Kidney tubule cell (primary cell): ENCODE measurements at places on chromosomes 5 and 9.
A peak's percentile ranks its signal among the peaks of the same experiment; 100 is the strongest.

DNA sequence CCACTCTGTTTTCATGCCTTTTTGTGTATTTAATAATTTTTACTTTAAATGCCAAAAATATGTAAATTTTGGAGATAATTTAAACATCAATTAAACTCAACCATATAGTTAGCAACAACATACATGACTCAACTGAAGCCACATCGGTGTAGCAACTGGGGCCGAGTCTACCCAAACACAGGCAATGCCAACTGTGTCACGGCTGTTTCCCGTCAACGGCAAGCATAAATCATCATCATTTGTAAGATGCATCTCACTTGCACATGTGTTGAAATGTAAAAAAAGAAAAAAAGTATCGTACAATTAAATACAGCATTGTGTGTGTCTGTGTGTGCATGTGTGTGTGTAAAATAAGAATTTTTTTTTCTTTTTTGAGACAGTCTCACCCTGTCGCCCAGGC lies 160.1 kb upstream of the TAS2R1 start:
- no peak for DNase-seq

- no peak for DNase-seq
Measured at GRCh38 chr9:28628031-28628430, 1054.8 kb upstream of the C9orf72 start.

GRCh38 chr5:102638316-102638715 lies 116.8 kb upstream of the PAM start:
- DNase-seq: no peak

DNA sequence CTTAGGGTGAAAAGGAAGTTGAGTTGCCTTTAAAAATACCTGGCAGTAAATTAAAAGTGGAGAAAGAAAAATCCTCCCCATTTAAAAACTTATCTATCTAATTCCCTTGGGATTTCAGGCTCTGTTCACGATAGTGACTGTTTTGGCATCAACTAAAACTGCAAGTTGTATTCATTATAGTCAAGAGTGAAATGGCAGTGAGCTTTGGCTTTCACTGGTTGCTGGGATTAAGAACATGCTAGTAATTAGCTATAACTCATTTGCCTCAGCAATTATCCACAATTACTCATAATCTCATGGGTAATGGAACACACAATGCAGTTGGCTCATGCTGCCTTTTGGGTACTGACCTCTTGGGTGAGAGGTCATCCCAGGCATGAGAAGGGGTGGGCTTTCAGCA lies 250.1 kb downstream of the GAS1 start:
- no peak for DNase-seq

DNA sequence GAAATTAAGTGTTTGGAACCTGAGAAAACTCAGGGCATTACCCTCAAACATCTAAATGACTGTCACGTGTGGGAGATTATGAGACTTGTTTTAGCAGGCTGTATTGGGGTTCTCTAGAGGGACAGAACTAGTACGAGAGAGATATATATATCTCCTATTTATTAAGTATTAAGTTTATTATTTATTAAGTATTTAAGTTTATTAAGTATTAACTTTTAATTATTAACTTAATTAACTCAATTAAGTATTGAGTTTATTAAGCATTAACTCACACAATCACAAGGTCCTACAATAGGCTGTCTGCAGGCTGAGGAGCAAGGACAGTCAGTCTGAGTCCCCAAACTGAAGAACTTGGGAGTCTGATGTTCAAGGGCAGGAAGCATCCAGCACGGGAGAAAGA lies 113.8 kb downstream of the MELK start:
- DNase-seq: no peak

- DNase-seq: no peak
Measured at GRCh38 chr5:169250887-169251286, 50.1 kb downstream of the SLIT3 start.

GRCh38 chr5:156595132-156595787 lies 254.8 kb upstream of the PPP1R2B start:
- no peak for DNase-seq

GRCh38 chr5:143019614-143020515 lies 249.7 kb downstream of the ARHGAP26 start:
- no peak for DNase-seq

- no peak for DNase-seq
Measured at GRCh38 chr5:134034326-134034725, 29.6 kb upstream of the VDAC1 start.

GRCh38 chr9:135701067-135701958 lies 672 bp upstream of the KCNT1 start:
- no peak for DNase-seq

- peak; percentile 88 for DNase-seq
Measured at GRCh38 chr9:16726718-16727451, 143.6 kb downstream of the BNC2 start.

DNA sequence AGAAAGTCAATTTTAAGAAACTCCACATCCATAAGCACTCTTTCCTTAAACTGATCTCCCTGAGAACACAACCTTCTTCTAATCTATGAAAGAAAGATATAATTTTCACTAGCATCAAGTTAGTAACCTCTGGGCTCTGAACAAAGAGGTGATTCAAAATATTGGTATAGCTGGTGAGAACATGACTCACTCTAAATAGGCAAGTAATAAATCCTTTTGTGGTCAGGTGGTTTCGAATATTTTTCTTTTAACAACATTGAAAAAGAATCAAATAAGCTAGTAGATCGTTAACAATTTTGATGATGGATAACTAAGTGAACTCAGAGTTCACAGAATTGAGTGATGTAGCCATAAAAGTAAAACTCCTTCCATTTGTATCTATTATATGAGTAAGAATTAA lies 150.6 kb upstream of the IQGAP2 start:
- peak; percentile 88 for DNase-seq

- DNase-seq: no peak
Measured at GRCh38 chr5:19577882-19578281, 410.1 kb downstream of the CDH18 start.

DNA sequence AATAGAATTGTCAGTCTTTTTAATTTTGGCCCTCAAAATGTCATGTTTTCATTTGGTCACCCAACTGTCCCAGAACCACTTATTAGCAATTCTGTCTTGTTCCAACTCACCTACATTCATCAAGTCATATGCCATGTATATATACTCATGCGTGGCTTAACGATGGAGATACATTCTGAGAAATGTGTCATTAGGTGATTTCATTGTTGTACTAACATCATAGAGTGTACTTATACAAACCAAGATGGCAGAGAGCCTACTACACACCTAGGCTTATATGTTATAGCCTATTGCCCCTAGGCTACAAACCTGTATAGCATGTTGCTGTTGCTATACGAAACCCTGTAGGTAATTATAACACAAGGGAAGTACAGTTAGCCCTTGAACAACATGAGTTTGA lies 36.6 kb downstream of the RNF38 start:
- no peak for DNase-seq

DNA sequence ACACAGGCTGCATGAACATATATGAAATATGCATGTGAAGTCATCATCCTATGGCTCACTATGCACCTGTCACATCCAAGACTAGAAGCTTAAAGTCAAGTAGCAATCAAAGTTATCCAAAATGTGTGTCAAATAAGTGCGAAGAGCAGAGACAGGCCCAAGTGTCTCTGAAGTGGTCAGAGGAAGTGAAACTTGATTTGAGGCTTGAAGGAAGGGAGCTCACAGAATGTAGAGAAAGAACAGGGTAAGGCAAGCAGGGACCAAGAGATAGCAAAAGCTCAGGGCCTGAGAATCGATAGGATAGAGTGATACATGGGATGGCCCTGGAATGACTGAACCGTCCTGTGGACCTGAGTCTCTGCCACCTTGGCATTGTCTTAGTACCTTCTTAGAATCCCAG lies 274.3 kb upstream of the TRPC7 start:
- DNase-seq: no peak

DNA sequence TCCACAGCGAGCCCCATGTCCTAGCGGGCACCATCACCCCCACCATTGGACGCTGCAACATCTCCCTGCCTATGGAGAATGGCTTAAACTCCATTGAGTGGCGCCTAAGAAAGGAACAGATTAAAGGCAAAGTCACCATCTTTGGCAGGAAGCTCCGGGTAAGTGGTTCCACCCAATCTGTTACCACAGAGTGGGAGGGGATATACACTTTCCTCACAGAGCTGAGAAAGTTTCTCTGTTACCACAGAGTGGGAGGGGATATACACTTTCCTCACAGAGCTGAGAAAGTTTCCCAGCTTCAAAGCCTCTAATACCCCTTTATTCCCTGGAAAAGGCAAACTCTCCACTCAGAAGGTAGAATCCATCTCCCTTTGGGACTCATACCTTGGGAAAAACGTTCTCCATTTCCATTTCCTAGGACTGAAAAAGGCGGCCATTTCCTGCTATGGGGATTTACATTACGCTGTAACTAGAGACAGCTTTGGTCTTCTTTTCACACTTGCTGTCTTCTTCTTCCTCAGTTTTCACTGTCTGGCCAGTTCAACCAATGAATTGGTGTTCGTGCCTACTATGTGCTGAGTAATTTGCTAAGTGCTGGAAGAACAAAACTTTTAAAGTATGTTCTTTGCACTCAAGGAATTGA lies 63.4 kb upstream of the WWC1 start:
- DNase-seq: no peak

- peak; percentile 78 for DNase-seq
Measured at GRCh38 chr5:35776757-35777156, 79.9 kb upstream of the IL7R start.

- DNase-seq: peak; percentile 22
Measured at GRCh38 chr9:96251451-96251850, 50.5 kb downstream of the HSD17B3 start.

DNA sequence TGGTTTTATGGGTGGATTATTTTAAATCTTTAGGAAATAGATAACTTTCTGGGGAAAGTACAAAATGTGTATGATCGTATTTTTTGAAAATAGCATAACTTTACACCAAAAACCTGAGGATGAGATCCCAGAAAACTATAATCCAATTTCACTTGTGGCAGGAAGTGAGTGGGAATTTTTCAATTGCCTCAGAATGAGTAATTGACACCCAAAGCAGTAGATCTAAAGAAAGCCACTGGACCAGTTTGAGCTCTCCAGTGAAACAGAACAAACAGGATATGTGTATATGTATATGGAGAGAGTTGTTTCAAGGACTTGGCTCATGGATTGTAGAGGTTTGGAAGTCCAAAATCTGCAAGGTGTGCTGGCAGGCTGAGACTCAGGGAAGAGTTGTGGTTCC lies 109.2 kb upstream of the SHB start:
- DNase-seq: peak; percentile 77

DNA sequence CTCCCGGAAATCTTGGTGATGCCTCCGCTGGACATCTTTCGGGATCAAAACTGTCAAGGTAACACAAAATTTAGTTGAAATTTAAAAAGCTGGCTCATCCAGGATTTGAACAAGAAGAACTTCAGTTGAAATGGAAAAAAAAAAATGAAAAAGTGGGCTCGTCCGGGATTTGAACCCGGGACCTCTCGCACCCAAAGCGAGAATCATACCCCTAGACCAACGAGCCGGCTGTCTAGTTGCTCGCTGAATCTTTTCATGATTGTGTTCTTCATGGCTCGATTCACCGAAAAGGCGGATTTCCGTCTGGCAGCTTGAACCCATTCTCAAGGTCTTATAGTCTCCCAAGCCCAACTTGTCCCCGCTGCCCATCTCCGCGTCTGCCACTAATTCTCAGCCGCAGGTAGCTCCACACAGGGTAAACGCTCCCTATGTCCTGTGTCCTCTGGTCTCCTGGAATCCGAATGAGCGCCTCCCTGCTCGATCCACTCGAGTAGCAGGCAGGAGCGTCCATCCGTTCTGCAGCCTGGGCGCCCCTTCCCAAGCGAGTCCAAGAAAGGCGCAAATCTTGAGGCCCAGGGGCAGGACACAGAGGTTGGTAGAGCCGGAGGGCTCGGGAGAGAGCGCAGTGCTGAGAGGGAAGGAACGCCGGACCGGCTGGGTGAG lies 16.2 kb downstream of the TRIM7 start:
- DNase-seq: peak; percentile 87

DNA sequence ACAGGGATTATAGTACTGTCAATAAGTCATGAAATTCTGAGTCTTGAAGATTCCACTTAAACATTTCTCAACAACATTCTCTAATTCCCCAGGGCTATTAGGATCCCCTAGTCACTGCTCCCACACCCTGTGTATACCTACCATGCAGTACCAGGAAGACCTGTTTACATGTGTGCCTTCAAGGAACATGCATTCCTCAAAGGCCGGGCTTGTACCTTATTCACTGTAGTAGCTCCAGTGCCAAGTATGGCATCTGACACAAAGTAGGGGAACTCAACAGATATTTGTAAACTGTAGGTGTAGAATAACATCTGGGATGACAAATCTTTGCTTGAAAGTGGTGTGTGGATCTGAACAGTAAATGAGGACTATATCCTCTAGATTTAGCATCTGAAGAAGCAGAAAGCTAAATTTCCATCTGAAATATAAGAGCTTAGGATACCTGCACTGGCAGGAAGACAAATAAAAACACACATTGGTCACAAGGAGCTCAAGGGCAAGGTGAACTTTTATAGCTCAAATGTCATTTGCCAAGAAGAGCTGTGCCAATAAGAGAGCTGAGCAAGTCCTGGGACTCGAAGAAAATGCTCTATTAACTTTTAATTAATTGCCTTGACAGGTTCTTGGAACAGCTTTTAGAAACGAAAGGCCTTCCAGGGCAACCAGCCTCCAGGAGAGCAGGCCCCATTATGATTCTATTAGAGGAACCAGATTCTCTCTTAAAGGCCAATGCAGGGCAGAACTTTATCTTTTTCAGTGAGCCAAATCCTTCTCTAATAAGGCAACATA lies 52.3 kb upstream of the MYOT start:
- no peak for DNase-seq

DNA sequence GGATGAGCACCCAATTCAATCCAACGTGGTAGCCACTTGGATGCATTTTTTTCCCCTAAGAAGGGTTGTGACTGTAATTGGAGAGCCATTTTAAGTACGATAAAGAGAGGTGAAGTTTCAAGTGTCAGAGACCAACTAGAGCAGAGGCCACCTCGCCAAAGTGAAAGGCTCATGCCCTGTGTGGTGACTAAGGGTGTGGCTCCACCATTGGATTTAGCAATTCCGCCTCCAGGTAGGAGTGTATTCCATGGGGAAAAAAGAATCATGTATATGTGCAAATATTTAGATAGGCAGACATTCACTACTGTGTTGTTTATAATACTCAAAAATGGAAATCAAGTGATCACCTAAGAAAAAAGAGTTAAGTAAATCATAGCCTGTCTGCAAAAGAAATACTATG lies 53.1 kb upstream of the S1PR3 start:
- DNase-seq: no peak

- peak; percentile 84 for DNase-seq
Measured at GRCh38 chr5:83471405-83472212, at the start of gene VCAN. Gene VCAN, plus strand, starts transcription at chr5:83471744. Its CDS starts 11,775 bp downstream, at chr5:83483519.

- DNase-seq: no peak
Measured at GRCh38 chr5:131104169-131104808, 60.8 kb downstream of the HINT1 start.

DNA sequence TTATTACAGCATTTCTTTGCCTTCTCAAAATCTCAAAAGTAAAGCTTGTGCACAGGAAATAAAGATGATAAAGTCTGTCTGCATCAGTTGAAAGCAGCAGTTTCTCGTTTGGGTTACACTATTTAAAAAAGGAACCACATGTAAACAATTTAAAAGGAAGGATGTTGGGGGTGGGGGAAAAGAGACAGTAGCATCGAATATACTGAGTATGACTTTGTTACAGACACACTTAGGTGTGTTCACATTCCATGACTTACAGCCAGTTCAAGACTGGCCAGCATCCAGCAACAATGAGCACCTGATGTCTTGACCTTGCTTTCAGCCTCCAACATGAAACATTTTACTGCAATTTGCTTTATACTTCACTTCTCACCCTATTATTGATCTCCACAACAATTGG lies 8.7 kb downstream of the GAPT start:
- no peak for DNase-seq
